Stimulated activated CD4-positive, alpha-beta T cell treated with anti-CD3 and anti-CD28 coated beads, Interleukin-1b, Interleukin-23, amount 100 ng/mL, for 1 hour (primary cell): ENCODE measurements at places on chromosomes 7 and 10.

DNA sequence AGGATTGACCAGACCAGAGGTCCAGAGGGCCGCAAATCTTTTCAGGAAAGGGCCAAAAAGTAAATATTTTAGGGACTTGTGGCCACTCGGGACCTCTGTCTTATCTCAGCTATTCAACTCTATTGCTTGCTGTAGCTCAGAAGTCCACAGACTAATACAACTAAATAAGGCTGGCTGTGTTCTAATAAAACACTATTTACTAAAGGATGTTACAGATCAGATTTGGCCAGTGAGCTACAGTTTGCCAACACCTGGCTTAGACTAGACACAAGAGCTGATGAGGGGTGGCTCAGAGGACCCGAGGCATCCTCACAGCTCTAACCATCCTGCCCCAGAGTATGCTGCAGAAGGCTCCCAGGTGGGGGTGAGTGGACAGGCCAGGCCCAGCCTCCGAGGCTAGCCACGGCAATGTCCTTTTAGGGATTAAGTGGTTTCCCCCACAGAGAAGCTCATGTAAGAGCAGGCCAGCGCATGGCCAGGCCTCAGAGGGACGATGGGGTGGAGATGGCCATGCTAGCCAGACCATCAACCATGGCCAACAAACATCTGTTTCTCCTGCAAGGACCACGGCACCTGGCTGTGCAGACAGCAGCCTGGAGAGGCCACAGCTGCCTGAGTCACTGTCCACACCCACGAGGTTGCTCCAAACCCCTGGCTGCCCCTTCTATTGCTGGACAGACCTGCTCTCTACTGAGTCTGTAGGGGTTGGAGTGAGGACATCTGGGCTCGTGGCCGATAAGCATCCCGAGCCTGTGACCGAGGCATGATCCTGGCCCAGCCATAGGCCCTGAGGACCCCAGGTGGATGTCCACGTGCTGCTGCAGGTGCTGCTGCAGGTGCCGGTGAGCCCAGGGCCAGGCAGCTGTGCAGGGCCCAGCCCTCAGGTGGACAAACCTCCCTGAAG is 76.5 kb downstream of the AFAP1L2 start:
- no peak for DNase-seq

- no peak for DNase-seq
These were observed 144.6 kb upstream of the RHEB start for GRCh38 chr7:151664268-151664667.

DNA sequence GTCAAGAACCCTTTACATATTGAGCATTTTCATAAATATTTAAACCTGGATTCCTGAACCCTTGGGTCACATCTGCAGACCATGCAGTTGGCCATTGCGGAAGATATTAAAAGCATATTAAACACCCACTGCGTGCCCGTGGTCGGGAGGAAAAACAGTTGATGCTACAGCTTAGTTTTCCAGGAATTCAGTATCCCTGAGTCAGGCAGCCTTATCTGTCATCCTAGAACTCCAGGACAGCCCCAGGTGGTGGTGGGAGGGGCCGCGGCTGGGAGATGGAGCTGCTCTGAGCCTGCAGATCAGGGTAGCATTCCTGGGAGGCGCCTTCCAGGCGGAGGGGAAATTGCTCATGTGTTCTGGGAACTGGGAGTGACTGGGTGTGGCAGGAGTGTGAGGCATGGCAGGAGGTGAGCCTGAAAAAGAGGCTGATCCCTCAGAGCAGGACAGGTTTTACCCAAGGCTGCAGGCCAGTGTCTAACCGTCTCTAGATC is 222.9 kb upstream of the SH2B2 start:
- DNase-seq, result no peak

DNA sequence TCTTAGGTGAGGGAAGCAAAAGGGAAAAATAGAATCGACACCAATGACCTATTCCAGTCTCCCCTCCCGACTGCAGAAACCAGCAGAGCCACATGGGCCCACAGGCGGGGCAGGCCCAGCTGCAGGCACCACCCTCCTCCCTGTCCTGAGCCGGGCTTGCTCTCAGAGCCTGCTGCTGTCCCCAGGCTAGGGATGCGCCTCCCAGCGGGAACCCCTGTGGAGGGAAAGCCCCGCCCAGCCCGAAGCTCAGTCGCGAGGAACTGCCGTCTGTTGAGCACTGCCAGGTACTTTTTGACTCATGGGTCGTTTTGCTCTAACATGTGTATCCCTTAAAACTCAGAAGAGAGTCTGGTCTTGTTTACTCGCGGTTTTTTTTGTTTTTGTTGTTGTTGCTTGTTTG is 124.5 kb upstream of the RET start:
- DNase-seq, result no peak

DNA sequence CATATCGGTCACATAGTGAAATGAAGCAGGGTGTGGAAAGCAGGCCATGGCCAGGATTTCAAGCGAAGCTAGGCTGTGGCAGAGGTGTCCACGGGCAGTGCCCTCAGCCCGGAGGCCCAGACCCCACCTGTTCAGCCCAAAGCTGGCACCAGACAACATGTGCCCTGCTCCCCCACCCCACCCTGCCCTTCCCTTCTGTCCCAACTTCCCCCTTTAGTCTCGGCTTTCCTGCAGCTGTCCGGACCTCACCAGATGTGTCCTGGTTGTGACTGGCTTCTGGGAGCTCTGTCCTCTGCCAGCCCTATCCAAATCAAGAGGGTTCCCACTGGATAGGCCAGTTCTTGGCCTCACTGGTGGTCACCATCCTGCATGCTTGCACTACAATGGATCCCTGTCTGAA is 37.3 kb downstream of the ADAM12 start:
- DNase-seq, result no peak

DNA sequence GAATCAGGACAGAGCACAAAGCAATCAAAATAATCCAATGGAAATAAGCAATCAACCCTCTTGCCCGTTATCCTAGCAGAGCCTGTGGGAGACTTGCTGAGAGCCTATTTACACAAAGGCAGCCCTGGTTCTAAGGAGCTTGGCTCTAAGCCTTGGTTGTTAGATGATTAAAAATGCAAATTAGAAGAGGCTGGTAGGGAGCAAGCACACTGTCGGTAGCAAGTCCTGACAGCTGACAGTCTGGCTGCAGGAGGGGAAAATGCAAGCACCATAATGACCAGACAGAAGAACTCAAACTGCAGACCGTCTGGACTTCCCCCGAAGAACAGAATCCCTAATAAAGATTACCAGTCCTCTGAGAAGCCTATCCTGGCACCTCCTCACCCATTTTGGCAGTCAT is 131.8 kb upstream of the CTTNBP2 start:
- no peak for DNase-seq

- DNase-seq, result no peak
These were observed 101.6 kb upstream of the PPIF start for GRCh38 chr10:79245539-79246208.

GRCh38 chr10:107546284-107546683 is 381.8 kb upstream of the SORCS1 start:
- DNase-seq, result no peak

DNA sequence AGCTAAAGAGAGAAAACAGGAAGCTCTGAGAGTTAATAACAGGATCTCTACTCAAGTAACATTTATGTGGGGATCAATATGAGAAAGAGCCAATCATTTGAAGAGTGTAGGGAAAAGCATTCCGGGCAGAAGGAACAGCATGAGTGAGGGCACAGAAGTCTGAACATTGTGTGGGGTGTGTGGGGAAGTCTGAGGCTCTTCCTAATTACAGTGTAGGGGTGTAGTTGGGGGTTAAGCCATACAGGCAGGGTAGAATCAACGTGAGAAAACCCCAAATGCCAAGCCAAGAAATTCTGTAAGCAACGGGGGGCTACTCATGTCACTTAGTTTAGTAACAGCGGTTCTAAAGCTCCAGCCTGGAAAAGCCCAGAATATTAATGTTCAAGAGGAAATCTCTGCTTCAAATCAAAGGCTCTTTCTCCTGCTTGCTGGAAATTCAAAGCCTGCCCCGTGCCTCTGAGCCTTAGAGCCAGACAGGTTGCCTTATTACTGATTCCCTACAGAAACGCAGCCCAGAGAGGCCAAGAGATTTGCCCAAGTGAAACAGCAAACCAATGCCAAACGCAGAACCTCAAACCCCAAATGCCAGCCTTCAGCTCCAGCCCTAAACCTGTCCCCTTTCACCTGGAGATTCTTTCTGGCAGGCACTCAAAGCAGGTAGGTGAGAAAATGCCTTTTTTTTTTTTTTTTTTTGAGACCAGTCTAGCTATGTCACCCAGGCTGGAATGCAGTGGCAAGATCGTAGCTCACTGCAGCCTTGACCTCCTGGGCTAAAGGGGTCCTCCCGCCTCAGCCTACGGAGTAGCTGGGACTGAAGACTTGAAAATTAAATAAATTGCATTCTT is 36.1 kb downstream of the DNAJB12 start:
- no peak for DNase-seq

- no peak for DNase-seq
These were observed 9.2 kb downstream of the CPN1 start for GRCh38 chr10:100072514-100072913.

- no peak for DNase-seq
These were observed 4.1 kb upstream of the CTBP2 start for GRCh38 chr10:125164421-125164820.

DNA sequence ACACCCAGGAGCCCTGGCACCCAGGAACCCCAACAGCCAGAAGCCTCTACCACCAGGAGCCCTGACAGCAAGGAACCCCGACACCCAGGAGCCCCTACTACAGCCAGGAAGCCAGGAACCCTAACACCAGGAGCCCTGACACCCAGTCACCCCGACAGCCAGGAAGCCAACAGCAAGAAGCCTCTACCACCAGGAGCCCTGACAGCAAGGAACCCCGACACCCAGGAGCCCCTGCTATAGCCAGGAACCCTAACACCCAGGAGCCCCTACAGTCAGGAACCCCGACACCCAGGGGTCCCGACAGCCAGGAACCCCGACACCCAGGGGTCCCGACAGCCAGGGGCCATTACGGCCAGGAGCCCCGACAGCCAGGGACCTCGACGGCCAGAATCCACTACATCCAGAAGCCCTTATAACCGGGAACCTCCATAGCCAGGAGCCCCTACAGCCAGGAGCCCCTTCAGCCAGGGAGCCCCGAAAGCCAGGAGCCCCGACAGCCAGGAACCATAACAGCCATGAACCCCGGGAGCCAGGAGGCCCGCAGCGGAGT is 440 bp upstream of the GLRX3 start:
- no peak for DNase-seq

DNA sequence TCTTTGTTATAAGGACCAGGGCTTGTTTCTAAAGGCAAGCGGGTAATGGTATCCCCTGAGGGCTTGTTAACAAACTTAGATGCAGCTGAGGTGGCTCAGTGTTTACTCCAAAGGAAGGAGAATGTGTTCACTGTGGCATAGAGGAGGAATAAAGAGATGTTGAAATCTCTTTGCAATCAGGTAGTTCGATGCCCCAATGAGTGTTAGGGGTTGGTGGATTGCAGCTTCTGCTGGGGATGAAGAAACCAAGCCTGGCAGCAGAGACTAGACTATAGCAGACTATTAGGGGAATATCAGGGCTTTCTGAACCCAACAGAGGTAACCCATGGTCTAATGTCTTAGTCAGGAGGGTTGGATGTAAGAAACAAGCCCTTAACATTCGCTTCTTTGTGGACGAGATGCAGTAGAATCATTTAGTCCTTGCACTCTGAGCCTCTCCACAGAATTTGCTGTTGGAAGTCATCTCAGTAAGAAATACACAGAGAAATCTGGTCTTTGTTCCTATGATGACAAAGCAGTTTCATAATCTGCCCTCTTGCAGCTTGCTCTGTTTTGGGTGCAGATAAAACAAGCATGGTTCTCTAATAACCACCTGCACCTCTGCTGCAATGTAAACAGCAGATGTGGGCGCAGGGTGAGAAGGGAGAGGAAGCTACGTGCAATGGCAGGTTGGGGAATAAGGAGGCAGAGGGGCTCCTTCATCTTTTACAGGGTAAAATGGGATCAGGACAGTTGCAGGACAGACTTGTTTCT is 108.6 kb downstream of the NRF1 start:
- no peak for DNase-seq

- no peak for DNase-seq
These were observed 37.0 kb upstream of the NRF1 start for GRCh38 chr7:129574487-129574886.

DNA sequence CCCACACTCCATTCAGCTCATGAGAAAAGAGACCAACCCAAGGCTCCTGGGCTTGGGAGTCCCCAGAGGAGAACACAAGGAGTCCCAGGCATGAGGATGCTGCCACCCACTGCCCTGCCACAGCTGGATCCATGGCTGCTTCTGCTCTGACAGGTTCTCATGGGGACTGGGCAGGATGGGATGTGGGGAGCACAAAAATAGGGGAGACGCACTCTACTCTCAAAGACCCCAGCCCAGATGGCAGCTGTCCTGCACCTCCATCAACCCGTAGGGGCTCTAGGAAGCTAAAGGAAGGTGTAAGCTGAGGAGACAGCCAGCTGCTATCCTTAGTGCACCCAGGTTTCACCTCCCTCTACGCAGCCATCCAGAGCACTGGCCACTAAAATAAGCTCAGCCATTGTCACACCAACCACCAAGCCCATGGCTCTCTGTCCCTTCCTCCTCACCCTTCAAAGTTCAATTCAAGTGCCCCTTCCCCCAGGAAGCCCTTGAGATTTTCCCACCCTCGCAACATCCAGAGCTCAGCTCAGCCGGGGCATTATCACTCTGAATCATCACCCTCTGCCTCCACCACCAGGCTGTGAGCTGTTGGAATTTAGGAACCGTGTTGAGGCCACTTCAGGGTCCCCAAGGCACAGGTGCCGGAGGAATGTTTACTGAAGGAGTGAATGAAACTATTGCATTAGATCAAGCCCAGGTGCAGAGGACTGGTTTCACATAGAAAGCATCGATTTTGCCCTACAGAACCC is 142.1 kb downstream of the GRID1 start:
- no peak for DNase-seq
